ENCODE measurements at places on chromosomes 12 and 14.

- DNase-seq = no peak
Measured at GRCh38 chr12:16788506-16789203, 182.7 kb upstream of the LMO3 start.

DNA sequence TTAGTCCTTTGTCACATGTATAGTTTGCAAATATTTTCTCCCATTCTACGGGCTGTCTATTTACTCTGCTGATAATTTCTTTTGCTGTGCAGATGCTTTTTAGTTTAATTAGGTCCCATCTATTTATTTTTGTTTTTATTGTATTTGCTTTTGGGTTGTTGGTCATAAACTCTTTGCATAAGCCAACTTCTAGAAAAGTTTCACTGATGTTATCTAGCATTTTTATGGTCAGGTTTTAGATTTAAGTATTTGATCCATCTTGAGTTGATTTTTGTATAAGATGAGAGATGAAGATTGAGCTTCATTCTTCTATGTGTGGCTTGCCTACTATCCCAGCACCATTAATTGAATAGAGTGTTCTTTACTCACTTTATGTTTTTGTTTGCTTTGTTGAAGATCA lies 1008.4 kb upstream of the ATXN7L3B start:
- no peak for DNase-seq

DNA sequence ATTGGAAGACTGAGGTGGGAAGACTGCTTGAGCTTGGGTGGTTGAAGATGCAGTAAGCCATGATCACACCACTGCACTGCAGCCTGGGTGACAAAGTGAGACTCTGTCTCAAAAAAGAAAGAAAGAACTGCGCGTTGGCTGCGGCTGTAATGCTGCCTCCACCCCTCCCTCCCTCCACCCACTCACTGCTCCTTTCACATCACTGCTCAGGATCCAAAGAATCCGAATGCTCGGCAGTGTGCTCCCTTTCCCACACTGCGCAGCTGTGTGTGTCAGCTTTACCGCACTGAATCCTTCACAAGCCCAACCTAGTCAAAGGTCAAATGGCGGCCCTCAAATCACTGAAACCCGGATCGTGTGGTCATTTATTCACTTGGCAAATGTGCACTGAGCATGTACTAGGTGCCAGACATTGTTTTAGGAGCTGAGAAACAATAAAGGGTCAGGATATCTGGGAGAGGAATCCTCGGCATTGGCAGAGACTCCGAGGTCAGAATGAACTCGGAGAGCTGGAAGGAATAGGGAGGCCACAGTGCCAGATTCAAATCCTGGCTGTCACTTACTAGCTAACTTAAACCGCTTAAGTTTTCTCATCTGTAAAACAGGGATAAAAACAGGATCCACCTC lies 11.5 kb upstream of the TDRD9 start:
- no peak for DNase-seq

GRCh38 chr12:46963977-46964971 lies 115.1 kb upstream of the PCED1B start:
- no peak for DNase-seq

GRCh38 chr12:131959116-131959515 lies 9.4 kb downstream of the EP400 start:
- DNase-seq = no peak

DNA sequence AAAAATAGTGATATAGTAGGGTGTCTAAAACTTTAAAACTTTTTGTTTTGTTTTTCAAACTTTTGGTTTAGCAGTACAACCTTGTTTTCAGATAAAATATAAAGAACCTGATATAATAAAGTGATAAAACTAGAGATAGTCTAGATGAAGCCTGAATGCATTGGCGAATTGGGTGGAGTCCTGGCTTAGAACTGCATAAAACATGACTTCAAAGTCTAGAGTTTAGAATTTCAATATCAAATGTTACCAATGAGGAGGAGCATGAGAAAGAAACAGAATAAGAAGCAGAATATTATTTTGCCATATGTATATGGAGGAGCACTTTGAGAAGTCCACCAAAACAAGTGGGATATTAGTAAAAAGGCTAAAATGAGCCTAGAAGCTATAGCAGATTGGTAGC lies 263.6 kb downstream of the TMEM117 start:
- DNase-seq = no peak

GRCh38 chr14:75170772-75171171 lies 5.6 kb downstream of the TMED10 start:
- no peak for DNase-seq

GRCh38 chr12:113097716-113098440 lies 37.7 kb downstream of the RASAL1 start:
- DNase-seq = no peak

DNA sequence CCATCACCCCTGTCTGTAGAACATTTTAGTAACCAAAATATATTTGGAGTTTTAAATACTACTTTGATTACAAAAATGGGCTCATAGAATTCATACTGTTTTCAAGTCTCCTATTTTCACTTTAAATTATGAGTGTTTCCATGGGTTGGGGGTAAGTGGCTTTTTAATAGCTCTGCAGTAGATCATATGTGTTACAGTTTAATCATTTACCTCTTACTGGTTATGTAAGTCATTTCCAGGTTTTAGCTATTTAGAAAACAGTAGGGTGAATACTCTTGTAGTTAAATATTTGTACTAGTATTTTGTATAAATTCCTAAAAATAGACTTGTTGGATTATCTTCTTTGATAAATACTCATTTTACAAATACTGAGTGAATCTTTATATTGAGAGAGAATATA lies 8.2 kb downstream of the PCNX1 start:
- no peak for DNase-seq

GRCh38 chr12:83147341-83147740 lies 460.6 kb downstream of the TMTC2 start:
- DNase-seq = no peak

DNA sequence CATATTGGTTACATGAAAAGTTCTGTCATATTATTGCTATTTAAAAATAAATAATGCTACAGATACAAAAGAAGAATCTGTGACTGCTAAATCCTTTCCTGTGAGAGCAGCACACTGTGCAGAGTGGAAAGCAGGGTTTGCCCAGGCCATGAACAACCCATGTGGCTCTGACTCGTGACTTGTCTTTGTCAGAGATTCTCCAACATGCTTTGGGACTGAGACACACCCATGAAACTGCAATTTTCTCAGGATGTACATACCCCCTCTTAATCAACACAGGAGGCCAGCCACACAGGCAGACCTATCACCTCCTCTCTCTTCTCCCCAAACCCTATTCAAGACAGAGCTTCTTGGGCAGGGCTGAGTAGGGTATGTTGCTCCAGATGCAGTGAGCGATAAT lies 96.8 kb upstream of the NTF3 start:
- DNase-seq = no peak

DNA sequence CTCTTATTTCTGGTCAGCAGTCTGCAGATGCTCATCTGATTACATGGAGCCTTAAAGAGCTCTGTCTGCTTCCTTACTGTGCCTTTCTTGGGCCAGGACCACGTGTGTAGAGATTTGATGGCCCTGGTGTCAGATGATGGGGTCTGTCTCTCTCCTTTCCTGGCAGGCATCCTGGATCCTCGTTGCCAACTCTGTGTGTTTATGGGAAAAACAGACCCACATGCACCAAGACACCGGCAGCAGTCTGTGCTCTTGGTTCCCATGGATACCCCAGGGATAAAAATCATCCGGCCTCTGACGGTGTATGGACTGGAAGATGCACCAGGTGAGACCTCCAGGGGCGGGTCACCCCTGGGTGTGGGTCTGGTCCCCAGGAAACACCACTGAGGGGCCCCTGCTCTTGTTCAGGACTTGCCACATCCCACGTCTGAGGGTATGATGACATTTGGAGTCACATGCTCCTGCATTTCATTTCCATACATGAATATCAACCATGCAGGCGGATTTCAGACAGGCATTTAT lies 18.5 kb upstream of the ALDH2 start:
- DNase-seq = no peak

DNA sequence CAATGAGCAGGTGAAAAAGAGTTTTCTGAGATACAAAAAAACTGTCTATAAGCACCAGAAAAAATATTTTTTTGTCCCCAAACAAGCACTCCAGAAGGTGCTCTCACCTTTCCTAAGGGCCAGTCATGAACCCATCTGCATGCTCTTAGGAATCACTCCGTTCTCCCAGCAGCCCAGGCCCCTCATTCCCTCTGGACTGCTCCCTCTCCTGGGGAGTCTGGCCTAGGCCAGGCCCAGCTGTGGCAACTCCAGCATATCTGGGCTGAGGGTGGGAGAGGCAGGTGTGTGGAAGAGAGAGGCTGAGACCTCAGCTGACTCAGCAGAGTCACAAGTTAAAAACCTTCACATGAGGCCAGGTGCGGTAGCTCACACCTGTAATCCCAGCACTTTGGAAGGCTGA lies 54.6 kb downstream of the TRAFD1 start:
- no peak for DNase-seq
